ENCODE measurements at places on chromosomes 5 and 9.
A peak's percentile ranks its signal among the peaks of the same experiment; 100 is the strongest.

GRCh38 chr5:147434049-147434448 is 75.8 kb downstream of the DPYSL3 start:
- no peak for DNase-seq

GRCh38 chr9:114385397-114386181 is 2.2 kb downstream of the AKNA start:
- DNase-seq: peak; percentile 96

DNA sequence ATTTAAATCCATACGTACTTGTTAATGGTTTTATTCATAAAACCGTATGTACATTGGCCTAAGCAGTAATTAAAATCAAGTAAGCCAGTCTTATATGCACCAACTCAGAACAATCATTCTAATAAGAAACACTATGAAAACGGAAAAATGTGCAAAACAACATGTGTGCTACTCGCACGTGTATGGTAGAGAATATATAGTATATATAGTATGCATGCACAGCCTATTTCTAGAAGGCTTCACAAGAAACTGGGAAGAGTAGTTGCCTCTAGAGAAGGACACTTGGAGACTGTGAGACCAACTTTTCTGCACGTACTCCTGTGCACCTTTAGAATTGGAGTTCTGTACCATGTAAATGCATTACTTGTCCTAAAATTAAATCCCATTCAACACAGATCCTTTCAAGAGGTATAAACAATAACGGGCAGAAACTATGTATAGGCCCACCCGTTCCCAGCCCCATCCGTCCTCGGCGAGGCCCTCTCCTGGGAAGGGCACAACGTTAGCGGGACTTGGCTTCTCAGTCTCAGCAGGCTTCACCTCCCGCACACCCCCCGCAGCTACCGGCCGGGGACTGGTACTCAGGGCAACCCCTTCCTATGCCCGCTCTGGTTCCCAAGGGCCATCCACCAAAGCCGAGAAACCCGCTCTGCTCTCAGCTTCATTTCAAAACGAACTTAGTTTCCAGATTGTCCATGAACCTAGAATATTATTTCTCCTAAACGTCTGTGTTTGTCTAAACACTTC is 2.0 kb downstream of the CDC14B start:
- DNase-seq: no peak

DNA sequence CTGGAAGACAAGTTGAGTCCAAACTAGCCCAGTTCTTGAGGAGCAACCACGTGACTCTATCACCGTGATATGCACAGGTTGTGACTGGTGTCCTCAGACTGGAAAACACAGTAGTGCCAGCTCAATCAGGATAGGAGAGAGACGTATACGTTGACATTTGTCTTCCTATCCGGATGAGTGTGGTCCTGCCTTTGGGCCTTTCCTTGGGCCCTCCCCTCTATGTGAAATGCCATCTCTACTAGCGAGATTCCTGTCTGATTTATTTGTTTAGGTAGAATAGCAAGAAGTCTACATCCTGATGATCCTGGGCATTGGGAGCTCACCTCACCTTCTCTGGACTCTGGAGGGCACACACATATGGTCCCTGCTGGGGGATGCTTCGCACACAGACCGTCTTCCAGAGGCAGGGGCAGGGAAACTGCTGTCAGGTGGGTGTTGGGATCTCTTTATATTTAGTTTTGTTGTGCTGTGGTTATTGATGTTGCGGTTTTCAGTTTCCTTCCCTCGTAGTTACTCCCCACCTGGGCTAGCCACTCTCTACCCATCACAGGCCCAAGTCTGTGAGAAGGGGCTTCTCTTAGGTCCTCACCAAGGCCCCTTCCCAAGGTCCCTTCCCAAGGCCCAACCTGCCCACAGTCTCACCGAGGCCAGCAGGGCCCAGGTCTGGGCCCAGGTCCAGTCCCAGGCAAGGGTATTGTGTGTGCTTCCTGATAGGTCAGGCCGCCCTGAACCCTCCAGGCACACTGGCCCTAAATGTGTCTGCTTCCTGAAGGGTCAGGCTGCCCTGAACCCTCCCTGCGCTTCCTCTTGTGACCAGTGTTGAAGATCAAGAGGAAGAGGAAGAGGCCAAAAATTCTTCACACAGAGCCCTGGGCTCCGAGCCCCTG is 19.0 kb upstream of the SPINK4 start:
- peak; percentile 30 for DNase-seq

- no peak for DNase-seq
These were observed 284.2 kb upstream of the SEMA6A start for GRCh38 chr5:116858705-116859333.

DNA sequence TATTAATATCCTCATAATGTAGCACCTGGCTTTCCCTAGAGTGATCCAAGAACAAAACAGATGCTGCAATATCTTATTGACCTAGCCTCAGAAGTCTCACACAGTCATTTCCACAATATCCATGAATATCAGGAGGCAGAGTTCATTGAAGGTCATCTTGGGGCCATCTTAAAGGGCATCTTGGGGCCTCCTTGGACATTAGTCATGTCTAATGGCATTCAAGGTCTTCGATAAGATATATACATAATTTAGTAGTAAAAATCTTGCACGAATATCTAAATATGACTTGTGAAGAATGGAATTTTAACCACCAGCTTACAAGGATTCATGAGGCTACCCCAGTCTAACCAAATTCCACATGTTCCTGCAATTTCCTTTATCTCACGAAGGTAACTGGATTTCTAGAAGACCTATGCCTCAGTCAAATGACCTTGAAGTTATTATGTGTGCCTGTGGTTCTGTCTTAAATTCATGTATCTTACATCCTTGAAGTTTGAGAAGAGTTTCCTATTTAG is 163.6 kb upstream of the SPEF2 start:
- DNase-seq: no peak

DNA sequence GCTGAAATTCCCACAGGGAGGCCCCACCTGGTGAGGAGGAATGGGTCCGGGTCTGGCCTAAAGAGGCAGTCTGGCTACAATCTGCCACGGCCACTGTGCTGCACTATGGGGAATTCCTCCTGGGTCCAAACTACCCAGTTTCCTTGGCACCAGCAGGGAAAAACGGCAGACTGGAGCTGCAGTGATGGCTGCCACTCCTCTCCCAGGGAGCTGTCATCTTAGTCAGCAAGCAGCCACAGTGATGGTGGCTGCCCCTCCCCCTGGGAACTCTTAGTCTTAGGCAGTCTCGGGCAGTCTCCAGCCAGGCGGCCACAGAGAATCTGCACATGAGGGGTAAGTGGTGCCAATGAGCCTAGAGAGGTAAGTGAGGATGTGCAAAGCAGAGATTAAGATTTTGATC is 205.8 kb downstream of the TMEM38B start:
- DNase-seq: no peak

DNA sequence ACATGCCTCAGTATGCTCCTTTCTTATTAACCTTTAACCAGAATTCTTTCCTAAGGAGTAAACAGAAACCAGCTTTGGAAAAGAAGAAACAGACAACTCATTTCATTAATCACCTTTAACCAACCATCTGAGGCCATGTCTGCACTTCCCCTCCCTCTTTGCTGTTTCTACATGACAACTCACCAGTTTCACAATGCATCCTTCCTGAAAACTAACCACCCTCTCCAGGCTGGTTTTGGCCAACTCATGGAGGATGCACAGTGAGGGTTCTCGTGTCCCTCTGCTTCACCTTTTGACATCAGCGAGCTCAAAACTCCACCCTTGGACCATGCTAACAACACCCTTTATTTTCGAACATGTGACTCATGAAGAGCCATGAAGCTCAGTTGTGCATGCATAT is 244.1 kb downstream of the ELAVL2 start:
- DNase-seq: peak; percentile 61

DNA sequence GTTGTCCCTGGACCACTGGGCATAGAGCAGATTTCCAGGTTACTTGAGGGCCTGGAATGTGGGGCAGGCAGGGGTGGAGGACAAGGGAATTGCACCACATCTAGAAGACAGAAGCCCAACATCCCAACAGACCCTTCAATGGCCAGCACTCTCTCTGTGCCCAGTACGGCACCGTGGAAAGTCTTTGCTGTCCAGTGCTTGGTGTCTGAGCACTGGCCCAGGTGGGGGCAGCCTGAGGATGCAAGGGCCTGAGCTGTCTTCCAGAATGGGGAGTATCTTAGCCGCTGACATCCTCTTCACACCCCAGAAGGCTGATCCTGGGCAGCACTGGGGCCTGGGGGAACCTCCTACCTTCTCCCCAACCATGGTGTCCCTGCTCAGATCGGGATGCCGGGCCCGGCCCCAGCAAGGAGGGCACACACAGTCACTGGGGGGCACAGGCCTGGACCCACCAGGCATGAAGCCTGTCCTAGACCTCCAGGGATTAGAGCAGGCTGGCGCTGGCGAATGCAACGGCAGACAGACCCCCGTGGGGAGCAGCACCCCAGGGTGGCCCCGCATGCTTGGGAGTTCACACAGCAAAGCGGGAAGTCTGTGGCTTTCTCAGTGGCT is 40.6 kb upstream of the OLFM1 start:
- no peak for DNase-seq

GRCh38 chr5:134568761-134569695 is 43.6 kb downstream of the JADE2 start:
- peak; percentile 68 for DNase-seq

DNA sequence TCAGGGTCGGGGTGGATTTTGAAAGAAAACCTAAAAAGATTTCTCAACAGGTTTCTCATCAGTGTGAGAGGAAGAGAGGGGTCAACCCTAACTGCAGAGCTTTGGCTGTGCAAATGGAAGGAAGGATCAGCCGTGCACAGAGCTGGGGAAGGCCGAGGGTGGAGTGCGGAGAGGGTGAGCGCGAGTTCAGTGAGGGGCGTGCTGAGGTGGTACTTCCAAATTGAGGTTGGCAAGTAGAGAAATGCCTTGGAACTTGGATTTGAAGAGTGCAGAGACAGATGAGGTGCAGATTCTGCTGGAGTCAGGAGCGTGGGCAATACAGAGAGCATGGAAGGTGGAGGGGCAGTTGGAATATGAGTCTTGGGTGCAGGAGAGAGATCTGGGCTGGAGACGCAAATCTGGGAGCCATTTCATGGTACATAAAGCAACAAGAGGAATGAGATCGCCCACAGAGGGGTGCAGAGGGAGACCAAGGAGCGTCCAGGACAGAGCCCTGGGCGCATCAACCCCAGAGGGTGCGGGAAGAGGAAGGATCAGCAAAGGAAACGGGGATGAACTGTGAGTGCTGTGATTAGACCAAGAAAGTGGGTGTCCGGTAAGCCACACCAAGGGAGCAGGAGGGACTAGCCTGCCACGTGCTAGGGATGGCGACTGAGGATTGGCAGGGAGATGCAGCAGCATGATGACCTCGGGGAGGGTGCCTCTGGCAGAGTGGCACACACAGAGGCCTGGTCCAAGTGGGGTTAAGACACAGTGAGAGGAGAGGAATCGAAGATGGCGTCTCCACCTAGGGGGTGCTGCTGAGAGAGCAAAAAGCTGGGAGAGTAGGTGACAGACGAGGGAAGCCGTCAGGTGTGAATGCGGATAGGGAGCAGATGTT is 105.8 kb downstream of the ADAMTS2 start:
- DNase-seq: no peak

DNA sequence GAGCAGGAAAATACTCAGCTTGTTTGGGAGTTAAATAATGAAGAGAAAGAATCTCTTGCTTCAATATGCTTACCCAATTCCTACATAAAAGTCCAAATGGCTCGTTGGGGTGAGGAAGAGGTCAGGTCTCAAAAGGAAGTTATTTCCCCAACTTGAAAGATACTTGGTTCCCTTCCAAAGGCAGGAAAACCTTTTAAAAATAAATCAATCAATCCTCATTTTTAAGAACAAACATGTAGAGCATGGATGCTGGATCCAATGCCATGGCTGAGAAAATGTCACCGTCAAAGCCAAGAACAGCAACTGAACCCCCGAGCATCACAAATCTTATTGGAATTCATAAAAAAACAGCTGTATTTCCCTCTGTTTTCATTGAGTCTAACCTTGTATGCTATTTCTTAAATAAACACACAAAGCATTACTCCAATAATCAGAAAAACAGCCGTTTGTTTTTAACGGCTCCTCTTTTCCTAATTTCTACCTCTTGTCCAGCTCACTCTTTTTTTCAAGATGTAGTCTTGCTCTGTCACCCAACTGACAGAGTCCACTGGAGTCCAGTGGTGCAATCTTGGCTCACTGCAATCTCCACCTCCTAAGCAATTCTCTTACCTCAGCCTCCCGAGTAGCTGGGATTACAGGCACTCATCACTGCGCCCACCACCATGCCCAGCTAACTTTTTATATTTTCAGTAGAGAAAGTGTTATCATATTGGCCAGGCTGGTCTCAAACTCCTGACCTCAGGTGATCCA is 140.7 kb downstream of the GNA14 start:
- no peak for DNase-seq

GRCh38 chr9:17063535-17064135 is 71.2 kb upstream of the CNTLN start:
- peak; percentile 54 for DNase-seq

GRCh38 chr5:43303242-43303641 is 10.0 kb downstream of the HMGCS1 start:
- DNase-seq: no peak

- no peak for DNase-seq
These were observed 8.1 kb upstream of the RAD23B start for GRCh38 chr9:107274953-107275422.

GRCh38 chr9:122374885-122375420 is 4.1 kb downstream of the PTGS1 start:
- peak; percentile 30 for DNase-seq

- no peak for DNase-seq
These were observed 165.4 kb downstream of the ARHGEF28 start for GRCh38 chr5:73791389-73791788.

GRCh38 chr5:148808864-148809642 is 17.4 kb upstream of the ADRB2 start:
- DNase-seq: peak; percentile 92

DNA sequence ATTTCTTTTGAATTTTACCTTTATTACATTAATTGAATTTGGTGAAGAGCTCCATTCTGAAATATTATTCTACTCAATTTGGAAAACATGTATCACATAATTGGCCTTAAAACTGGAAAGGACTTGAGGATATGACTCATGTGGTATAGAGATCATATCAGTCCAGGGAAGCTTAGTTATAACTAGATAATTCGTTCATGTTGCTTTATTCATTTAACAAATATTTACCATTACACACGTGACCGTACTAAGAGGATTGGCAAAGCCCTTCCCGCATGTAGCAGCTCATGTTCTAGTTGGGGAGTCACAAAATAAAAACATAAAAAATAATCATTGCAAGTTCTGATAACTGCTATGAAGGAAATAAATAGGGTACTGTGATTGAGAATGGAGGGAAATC is 1816.5 kb downstream of the MAT2B start:
- DNase-seq: no peak
